ENCODE measurements at places on chromosomes 2 and 18. TPM values are rescaled to one million over a fixed set of nuclear protein-coding genes. Genes with fewer than 3 reads are reported as not detected.

Gene OR6B2
- total RNA-seq = not detected

Gene M1AP
- not detected for total RNA-seq

Gene ITGB6
- total RNA-seq = 13.3 TPM

Gene RELCH
- total RNA-seq = 51.2 TPM

Gene RAB31
- 6.2 TPM for total RNA-seq

Gene C2orf78
- total RNA-seq = not detected

Gene POTEJ
- total RNA-seq = not detected

Gene ZNF142
- 31.9 TPM for total RNA-seq

Gene INO80D
- 102 TPM for total RNA-seq

Gene NGEF
- total RNA-seq = 116 TPM

Gene ATP6V1C2
- 37.1 TPM for total RNA-seq

Gene COL4A3
- 67.7 TPM for total RNA-seq

Gene RAMP1
- 87.4 TPM for total RNA-seq

Gene SLC5A7
- total RNA-seq = not detected

Gene CTAGE1
- total RNA-seq = not detected

Gene CDKL4
- total RNA-seq = 0.80 TPM

Gene EVA1A
- 0.70 TPM for total RNA-seq

Gene LRATD1
- 64.6 TPM for total RNA-seq
